ENCODE measurements at places on chromosomes 4 and X.
A peak's percentile ranks its signal among the peaks of the same experiment; 100 is the strongest.

- DNase-seq, result peak; percentile 62
Observed at GRCh38 chr4:10179957-10180602, 63.5 kb upstream of the WDR1 start.

- DNase-seq, result no peak
Observed at GRCh38 chr4:136136601-136137000, 1395.7 kb downstream of the PCDH18 start.

DNA sequence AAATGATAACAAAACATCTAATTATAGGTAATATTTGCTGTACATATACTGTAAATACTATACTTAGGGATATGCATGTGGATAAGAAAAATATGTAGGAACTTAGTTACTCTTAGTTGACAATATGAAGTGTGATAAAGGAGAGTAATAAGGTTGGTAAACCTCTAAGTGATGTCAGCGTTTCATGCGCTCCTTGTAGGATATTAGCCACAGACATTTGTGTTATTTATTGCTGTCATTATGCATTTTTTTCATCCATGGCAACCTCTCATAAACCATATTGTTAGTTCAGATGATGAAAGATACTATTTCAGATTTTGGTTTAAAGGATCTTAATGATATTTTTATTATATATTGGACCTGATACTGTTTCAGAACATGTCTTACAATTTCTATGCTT, 298.1 kb upstream of the PITX2 start:
- DNase-seq, result no peak

DNA sequence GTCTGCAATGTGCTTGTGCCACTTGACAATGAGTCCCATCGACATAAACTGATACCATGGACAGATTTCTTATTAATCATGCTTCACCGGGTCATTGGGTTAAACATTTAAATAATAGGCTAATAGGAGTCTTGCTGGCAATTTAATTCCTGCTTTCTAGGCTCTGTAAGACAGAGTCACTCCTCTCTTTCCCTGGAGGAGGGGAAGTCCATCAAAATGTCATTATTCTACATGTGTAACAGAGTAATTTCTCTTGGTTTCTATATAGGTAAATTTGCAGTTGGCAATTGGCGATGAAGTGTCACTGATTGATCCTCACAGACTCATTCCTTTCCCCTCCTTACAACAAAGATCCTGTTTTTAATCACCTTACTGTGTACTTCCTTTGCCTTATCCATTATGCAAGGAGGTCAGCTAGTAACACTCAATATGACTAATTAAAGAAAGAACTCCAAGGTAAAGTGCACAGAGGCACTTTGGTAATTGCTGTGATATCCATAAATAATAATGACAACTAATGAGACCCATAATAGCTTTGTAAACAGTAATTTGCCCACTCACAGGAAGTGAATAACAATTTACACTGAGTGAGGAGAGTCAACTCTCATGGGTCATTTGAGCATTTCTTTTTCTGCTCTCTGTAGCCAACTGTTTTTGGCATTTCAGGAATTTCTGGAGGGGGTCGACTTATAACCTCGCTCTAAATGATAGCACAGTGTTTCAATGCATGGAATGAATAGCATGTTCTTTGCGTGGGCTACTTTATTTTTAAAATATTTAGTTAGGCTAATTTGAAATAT, 184.0 kb downstream of the UGT8 start:
- DNase-seq, result peak; percentile 8

- no peak for DNase-seq
Observed at GRCh38 chr4:30929649-30930048, 209.5 kb downstream of the PCDH7 start.

DNA sequence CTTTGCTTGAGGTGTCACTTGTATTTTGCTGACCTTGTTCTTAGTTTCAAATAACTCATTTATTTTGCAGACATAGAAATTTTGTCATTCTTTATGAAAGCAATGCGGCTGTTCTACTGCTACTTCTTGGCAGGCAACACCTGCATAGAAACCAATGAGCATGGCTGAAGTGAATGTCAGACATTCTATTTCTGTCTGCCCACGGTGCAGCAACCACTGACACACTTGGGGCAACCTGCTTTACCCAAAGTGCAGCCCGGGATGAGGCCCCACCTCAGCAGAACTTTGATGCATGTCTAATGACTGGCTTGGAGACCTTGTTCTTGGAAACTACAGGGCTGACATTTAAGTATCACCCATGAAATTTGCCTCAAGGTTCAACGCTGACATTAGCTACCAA, 93.6 kb downstream of the RBM47 start:
- no peak for DNase-seq

- DNase-seq, result no peak
Observed at GRCh38 chr4:80202741-80203553, 5.6 kb downstream of the PRDM8 start.

GRCh38 chr4:56656346-56656643, 24.8 kb downstream of the HOPX start:
- DNase-seq, result no peak

DNA sequence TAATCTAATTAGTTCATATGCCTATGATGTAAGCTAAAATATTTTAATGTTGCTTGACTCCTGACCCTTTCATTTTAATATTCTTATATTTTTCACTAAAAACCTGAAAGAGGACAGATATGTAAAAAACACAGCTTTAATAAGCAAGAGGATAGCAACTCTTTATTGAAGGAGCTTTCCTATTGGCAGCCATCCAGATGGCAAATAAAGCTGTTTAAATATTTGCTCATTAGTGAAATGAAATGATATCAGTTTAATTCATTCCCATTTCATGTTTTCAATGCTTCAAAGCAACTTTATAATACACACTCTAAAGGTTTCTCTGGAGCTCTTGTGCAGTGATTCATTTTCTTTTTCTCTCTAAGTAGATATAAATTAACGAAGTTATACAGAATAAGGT, 473.4 kb downstream of the PCDH7 start:
- DNase-seq, result no peak

DNA sequence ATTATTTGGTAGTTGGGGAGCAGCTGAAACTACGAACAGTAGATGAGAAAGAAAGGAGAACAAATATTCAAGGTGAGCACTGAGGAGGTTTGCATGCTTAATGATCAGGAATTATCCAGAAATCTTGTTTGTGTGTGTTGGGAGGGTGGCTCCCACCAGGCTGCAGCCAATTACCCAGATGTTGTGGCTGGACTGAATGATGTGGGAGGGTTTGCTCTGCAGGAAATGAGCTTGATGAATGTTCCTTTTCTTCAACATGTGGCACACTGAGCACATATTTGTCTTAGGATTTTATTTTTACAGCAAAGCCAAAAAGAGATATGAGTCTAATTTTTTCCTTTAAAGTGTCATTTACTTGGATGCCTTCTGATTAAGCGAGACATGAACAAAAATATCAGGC, 48.3 kb upstream of the AMOT start:
- no peak for DNase-seq

DNA sequence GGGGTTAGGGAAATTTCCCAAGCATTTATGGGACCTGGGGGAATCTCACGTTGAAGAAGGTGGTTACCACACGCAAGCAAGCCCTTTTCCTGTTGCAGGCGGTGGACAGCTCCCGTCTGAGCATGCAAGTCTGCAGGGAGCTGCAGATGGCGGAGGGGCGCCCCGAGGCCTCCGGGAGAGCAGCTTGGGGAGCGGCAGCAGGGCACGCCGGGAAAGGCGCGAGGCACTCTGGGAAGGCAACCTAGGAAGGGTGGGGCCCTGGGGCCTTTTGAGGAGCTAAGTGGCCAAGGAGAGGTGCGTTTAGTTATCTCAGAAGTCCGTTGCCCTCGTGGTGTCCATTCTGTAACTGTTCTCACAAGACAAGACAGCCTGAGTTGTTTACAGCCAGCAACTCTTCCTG, 57.0 kb upstream of the SLC25A4 start:
- DNase-seq, result peak; percentile 7

DNA sequence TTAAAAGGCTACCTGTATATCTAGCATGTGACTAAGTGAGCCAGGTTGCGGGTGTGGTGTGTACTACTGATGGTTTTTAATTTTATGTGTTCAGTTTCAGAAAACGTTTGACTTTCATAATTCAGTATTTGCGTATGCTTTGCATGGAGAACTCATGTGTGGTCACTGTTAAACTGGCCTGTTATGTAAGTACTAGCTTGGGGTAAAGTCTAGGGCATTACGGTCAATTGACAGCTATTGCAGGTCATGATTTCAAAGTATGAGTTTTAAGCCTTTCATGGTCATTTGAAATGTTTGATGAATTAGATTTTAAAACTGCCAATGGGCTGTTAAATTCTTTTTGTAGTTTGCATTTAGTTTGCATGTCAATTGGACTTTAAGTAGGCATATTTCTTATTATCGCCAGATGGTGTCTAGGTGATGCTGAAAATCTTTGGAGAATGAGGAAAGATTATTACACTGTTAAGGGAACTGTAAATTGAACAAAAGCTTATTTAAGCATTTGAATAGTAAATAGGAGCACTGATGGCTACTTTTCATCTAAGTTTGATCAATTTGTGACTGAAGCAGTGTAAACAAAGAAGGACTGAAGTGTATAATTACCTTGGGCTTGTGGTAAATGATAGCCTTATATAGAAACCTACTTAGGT, 563.4 kb downstream of the DACH2 start:
- DNase-seq, result no peak

DNA sequence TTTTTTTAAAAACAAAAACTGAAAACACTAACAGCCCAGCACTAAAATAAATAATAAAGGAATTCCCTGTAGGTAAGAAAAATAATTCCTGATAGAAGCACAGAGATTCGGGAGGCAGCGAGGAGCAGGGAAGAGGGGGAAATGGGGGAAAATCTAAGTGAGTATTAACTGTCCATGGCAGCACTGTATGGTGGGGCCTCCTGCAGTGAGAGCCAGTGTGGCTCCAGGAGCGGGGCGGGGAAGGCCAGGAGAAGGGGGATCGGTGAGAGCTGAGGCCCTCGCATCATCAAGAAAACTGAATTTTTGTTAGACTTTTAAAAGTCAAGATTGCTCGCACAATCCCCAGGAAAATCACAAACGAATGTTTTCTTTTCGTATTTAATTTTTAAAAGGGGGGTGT, 14.1 kb downstream of the RNF212 start:
- no peak for DNase-seq

DNA sequence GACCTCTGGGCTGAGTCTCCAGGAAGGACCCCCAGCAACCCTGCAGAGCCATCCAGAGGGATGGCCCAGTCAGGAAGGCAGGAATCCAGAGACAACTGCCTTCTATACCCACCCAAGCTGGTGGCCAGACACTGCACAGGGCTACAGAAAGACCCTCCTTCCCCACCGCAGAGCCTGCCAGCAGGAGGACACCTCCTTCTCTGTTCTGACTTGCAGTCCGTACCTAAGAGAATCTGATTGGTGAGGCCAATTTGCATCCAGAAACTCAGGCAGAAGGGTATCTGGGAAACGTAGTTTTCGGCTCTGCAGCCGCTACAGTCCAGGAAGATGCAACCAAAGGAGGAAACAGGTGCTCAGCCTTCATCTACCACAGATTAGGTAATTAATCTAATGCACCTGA, 155.4 kb upstream of the FRG1 start:
- no peak for DNase-seq

DNA sequence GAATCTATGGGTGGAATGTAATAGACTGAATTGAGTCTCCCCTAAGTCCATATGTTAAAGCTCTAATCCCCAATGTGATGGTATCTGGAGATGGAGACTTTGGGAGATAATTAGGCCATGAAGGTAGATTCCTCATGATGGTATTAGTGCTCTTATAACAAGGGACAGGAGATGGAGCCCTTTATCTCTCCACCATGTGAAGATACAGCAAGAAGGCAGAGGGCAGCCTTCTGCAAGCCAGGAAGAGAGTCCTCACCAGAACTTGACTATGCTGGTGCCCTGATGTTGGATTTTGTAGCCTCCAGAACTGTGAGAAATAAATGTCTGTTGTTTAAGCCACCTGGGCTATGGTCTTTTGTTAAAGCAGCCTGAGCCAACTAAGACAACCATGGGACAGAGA, 76.4 kb upstream of the F8A3 start:
- DNase-seq, result no peak

GRCh38 chrX:15399962-15400391, 15.8 kb upstream of the VEGFD start:
- DNase-seq, result no peak

DNA sequence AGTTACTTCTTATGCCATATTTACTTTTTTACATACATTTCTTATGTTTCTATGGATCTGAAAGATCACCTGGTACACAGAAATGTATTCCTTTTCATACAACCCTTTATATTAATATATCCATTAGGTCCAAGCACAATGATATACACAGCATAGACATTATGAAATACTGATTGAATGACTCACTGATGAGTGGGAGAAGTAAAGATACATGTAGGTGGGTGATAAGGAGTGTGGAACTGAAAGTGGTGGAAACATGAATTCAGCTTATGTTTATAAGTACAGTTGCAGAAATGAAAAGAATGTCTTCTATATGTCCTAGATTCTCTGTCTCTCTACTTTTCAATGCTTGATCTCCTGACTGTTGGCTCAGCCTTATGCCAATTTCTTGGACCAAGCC, 87.9 kb downstream of the YIPF7 start:
- no peak for DNase-seq

DNA sequence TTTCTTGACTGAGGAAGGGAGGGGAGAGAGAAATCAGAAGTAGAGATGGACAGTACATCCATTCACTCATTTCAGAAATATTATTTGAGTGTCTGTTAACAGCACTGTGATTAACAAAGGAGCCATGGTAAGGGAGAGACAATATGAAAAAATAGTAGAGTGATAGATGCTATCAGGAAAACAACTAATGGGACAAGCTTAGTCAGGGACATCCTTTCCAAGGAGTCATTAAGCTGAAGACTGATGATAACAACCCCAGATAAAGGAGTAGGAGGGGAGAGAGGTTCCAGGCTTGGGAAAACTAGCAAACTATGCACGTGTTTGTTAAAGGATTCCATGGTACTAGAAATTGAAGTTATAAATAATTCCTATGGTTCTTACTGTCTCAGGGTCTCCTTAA, 122.2 kb downstream of the CBR4 start:
- no peak for DNase-seq

DNA sequence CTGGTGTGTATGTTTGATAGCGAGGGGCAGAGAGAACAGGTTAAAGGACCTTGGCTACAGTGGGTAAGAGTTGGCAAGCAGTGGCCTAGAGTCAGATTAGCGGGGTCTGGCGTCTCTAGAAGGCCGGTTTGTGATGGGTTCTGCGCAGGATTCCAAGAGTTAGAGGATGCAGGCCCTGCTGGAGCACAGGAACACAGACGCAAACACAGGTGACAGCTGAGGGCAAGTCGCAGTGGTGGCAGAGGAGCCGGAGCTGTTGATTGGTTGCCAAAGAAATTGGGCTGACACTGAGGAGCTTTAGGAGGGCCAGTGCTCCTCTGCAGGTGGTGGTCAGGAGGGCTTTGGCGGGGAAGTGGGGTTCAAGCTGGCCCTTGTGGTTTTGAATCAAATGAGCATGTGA, 3.8 kb downstream of the TADA2B start:
- no peak for DNase-seq

GRCh38 chrX:6053141-6053540, 175.5 kb downstream of the NLGN4X start:
- DNase-seq, result no peak

GRCh38 chrX:143461606-143462005, 55.7 kb downstream of the SPANXN3 start:
- no peak for DNase-seq

Measured in fibroblast of upper back skin (primary cell).